ENCODE measurements at places on chromosomes 12 and 14. TPM values are rescaled to one million over a fixed set of nuclear protein-coding genes. Genes with fewer than 3 reads are reported as not detected.

The MIPOL1 gene
- 20.6 TPM for total RNA-seq

The LRP1-AS gene
- not detected for total RNA-seq

The RPL6 gene
- 884 TPM for total RNA-seq

The AVPR1A gene
- total RNA-seq, result 21.3 TPM

The CCDC177 gene
- total RNA-seq, result not detected

The SRRM4 gene
- 0.88 TPM for total RNA-seq

The KRT78 gene
- total RNA-seq, result not detected

The TMEM63C gene
- total RNA-seq, result 0.26 TPM

The RFX4 gene
- not detected for total RNA-seq

The GPR84 gene
- total RNA-seq, result 1.9 TPM

The PRIMA1 gene
- total RNA-seq, result 8.9 TPM

The KRT1 gene
- not detected for total RNA-seq

The TSHR gene
- total RNA-seq, result 0.29 TPM

The CFL2 gene
- 178 TPM for total RNA-seq

The PPP4R4 gene
- 0.93 TPM for total RNA-seq

The OR10G3 gene
- not detected for total RNA-seq

The AKAP3 gene
- 0.68 TPM for total RNA-seq

The TMEM117 gene
- 5.9 TPM for total RNA-seq

The NUBPL gene
- total RNA-seq, result 15.9 TPM

The DAO gene
- not detected for total RNA-seq

The KLRB1 gene
- 1.6 TPM for total RNA-seq

The ZCCHC8 gene
- total RNA-seq, result 25.0 TPM

The ARHGAP9 gene
- 16.2 TPM for total RNA-seq

The CAPZA3 gene
- total RNA-seq, result not detected

Measured in aorta (tissue), 5 donors.